ENCODE measurements at places on chromosomes 7 and 10. TPM values are rescaled to one million over a fixed set of nuclear protein-coding genes. Genes with fewer than 3 reads are reported as not detected.

DNAH11 gene
- 2.3 TPM for total RNA-seq

ZNF239 gene
- 1.3 TPM for total RNA-seq

TEX36 gene
- not detected for total RNA-seq

- peaks cover 66% of the 10 kb centered on the region for H3K4me1 ChIP-seq
- peak overlapping the region; percentile 100 for H3K27ac ChIP-seq
- H3K27me3 ChIP-seq: no peaks in the 10 kb centered on the region
- peak overlapping the region; percentile 80 for H3K4me3 ChIP-seq
- H3K36me3 ChIP-seq: peaks cover 63% of the 10 kb centered on the region
- DNase-seq: peak; percentile 84
Measured at GRCh38 chr7:602341-603141, 82.9 kb upstream of the PDGFA start.

DNA sequence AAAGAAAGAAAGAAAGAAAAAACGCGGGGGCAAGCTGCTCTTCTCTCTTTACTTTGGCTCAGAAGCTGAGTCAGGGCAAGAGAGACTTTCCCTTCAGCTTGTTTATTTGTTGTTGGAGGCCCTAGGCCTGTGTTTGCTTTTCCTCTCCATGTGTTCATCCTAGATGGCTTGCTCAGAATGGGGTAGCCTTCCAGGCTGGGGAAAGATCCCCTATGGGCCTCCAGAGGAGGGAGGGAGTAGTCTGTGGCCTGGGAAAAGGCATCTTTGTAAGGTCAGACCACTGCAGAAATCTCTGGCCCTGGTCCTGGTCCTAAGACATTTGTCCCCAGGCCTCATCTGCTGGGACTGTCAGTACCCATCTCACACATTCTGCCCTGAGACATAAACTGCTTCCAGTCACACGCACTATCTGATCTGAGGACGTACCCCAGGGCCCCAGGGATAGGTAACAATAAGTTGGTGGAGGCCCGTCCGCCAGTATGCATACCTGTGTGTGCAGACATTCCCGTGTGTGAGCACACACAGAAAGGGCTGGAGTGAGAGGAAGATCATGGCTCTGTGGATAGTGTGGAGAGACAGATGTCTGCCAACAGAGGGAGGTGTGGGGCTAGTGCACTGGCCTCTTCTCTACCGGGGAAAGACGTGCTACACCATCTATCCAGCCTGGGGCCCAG, 4.9 kb upstream of the SCD start:
- H3K4me3 ChIP-seq: no peak overlapping the region
- H3K27me3 ChIP-seq: no peaks in the 10 kb centered on the region
- H3K27ac ChIP-seq: no peak overlapping the region

- no peaks in the 10 kb centered on the region for H3K36me3 ChIP-seq
- H3K27ac ChIP-seq: no peak overlapping the region
- no peaks in the 10 kb centered on the region for H3K4me1 ChIP-seq
- DNase-seq: no peak
Measured at GRCh38 chr10:1858547-1858946, 121.2 kb upstream of the ADARB2 start.

GRCh38 chr10:25064401-25064800, 48.0 kb downstream of the THNSL1 start:
- DNase-seq: no peak
- H3K36me3 ChIP-seq: no peaks in the 10 kb centered on the region
- peaks cover 18% of the 10 kb centered on the region for H3K4me1 ChIP-seq
- H3K27ac ChIP-seq: no peak overlapping the region

DNA sequence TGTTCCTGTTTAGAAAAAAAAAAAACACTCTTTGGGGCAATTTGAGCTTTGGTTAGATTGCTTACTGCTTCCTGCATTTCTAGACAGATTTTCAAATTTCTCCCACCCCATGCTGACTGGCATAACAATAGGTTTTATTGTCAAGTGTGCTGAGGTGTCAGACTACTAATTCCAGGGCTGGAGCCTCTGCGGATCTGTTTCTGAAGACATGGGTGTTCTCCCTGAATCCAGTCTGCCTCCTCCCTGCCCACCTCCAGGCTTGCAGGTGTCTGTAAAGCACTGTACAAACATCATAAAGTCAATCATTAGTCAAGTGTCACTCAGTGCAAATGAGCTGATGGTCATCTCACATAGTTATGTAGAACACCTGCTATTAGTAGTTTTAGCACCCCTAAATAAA, 292.4 kb downstream of the GATA3 start:
- no peaks in the 10 kb centered on the region for H3K36me3 ChIP-seq
- no peak overlapping the region for H3K4me3 ChIP-seq
- no peaks in the 10 kb centered on the region for H3K4me1 ChIP-seq
- no peaks in the 10 kb centered on the region for H3K27me3 ChIP-seq
- no peak overlapping the region for H3K27ac ChIP-seq
- no peak for DNase-seq

Measured in activated CD8-positive, alpha-beta T cell treated with anti-CD3 and anti-CD28 coated beads for 36 hours (primary cell).